ENCODE measurements at places on chromosomes 1 and 21. TPM values are rescaled to one million over a fixed set of nuclear protein-coding genes. Genes with fewer than 3 reads are reported as not detected.

The EXOSC10 gene
- 39.3 TPM for total RNA-seq

The PCP4 gene
- 167 TPM for total RNA-seq

The RAB42 gene
- 2.9 TPM for total RNA-seq

The CD84 gene
- total RNA-seq = 4.8 TPM

DNA sequence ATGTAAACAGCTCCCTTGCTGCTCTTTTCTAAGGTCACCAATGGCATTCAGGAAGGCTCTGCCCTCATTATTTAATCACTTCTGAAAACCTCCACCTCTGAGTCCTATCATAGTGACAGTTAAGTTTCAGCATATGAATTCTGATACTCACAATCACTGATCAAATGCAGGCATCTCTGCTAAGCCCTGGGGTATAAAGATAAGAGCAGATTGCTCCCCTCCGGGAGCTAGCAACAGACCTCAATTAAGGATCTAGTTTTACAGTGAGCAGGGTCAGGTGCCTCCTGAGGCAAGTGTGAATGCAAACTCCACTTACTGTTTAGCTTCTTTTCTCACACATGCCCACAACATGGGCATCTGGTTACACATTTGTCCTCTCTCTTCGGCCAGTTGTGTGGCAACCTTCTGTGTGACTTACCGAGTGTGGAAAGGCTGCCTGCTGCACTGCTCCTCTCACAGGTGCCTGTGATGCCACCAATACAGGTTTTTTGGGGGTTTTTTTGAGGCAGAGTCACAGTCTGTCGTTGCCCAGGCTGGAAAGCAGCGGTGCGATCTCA is 15.0 kb downstream of the IL10RB start:
- no peak for ATAC-seq

GRCh38 chr1:229006121-229006870 is 264.6 kb upstream of the RAB4A start:
- no peak for ATAC-seq

DNA sequence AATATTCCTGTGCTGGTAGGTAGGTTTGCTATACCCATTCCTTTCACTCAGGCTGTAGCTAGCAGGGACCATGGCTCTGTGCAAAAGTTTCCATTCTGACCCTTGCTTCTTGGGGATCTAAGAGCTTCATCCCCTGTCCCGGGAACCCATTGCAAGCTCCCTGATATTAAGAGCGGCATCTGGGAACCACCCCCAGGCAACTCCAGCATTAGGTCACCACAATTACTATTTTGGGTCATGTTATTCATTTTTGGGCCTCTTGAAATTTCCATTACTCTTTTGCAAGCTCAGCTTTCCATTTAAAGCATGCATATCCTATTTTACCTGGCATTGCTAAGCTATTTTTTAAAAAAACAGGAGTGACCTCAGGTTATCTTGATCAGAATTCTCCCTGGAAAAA is 22.1 kb upstream of the ACTRT2 start:
- no peak for ATAC-seq

DNA sequence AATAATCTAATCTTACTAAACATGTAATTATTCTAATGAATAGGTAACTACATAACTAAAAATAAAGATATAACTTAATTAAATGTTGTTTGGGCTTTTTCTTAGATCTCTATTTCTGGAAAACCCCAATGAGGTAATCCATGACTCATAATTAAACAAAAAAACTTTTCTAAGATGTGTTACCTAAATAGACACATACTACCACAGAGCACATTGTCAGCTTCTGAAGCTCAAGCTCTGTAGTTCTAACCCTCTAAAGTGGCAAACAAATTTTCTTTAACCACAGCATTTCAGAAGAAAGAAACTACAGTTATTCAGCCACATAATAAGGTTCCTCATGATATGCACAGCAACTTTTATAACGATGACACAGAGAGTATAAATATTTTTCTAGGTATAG is 4.2 kb downstream of the OR6K3 start:
- ATAC-seq = no peak

DNA sequence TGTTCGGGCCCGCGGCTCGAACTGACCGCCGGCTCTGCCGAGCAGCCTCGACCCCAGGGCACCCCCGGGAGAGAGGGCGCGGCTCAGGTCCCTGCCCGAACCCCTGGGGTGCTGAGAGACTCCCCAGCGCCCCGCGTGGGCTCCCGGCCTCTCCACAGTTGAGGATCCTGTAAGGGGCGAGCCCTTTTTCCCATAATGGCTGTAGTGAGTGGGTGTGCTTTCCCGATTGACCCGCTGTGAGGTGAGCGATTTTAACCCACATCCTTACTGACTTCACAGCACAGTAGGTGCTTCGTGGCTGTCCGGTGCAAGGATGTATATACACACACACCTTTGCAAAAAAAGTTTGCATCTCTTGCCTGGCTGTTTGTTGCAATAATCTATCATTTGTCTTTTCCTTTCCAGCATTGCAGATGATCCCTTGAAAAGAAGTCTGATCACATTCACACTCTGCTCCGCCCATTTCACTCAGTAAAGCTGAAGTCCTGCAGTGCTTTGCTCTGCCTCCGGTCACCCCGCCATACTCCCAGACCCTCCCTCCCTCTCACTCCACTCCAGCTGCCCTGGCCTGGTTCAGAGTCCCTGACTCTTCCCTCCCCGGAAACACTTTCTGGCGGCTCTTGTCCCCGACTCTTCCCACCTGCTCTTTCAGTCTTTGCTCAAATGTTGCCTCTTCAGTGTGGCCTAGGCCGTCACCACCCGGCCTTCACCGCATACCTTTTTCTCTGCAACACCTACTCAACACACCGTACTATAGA is 955 bp upstream of the UBE2G2 start:
- ATAC-seq = no peak
